ENCODE measurements at places on chromosomes 6 and 20.

DNA sequence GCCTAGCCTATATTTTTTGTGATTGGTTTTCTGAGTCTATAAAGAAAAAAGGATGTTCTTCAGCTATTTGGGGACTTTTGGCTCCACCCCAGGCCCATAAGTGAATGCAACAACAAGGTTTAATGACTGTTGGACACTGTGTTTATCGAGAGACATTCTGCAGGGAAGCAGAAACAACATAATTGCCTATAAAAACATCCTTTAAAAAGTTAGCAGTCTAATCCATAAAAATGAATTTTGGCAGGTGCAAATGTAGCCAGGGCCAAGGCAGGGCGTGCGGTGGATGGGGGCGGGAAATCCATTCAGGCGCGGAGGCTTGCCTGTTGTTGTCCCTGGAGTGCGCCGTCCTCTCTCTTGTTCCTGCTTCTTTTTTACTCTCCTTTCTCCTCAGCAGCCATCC, 99.3 kb downstream of the PAX1 start:
- no peak for DNase-seq

GRCh38 chr20:58046311-58046710, 182.1 kb downstream of the ANKRD60 start:
- DNase-seq, result no peak

DNA sequence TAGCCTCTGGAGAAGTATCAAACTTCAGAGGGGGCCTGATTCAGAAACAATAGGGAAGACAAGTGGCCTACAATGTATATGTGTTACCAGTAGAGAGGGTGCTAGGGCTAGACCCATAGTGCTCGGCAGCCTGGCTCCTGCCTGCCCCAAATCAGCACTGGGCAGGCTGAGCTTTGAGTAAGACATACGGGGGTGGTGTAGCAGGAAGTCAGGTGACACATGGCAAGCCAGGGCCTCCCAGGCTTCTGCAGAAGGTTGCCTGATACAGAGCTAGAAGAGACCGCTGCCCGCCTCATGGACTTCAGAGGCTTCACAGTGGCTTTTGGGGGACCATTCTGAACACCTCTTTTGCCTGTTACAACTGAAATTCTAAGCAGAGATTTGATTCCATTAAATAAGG, 43.4 kb downstream of the RALY start:
- no peak for DNase-seq

DNA sequence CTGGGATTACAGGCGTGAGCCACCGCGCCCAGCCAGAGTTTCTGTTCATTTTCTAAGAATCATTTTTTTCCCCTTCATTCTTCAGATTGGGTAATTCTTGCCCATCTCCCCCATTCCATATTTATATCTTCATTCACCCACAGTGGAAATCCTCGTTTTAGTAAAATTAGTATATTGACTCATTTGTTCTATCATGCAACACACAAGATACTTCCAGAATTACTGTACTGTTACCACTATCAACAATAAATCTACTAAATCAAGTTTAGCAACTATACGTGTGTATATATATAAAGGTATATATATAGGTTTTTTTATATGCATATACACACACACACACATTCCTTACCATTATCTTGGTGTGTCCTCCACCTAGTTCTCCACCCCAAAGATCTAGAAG, 41.2 kb upstream of the KCNG1 start:
- no peak for DNase-seq

DNA sequence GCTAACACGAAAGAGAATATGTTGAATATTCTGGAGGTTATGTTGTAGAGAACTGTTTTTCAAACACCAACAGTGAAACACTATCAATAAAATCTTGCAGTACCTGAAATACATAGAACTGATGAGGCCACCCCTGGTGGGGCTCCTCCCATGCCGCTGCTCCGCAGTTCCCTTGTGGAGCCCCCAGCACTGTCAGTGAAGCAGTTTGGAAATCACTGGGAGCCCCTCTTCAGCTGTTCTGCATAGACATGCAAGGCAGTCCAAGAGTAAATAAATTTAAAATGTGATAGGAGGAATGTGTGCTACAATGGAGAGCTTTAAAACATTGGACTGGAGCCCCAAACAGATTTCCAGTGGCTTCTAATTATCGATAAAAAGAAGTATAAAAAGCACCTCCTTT, 189.4 kb downstream of the FNDC1 start:
- DNase-seq, result no peak

DNA sequence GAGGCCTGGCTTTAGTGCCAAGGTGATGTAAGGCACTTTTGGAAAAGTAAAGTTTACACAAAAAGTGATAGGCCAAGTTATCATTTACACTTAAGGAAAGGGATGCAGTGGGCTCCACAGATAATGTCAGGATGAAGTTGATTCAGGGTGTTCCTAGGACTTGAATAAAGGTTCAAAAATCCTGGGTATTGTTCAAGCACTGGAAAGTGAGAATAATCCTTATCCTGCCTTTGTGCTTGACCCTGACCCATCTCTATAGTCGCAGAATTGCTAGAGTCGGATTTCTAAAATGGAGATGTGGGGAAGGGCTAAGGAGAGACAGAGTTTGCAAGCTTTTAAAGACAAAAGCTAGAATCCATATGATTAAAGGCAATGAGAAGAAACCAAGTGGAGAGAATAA, 115.6 kb downstream of the TIAM2 start:
- no peak for DNase-seq

DNA sequence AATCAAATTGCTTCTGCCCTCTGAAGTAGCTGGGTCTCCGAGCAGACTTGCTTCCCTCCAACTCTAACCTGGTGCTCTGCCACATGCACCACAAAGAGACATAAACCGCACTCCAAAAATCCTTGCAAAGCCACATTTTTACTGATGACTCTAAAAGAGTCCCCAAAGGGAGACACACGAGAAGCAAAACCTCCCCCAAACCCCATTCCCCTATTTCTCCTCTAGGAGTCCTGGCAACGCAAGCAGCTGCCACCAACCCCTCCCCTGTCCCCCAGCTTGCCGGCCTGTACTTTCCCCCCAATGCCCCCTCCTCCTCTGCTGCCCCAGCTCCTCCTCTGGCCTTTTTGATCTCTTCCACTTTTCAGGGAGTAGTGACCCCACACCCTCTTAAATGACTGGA, 180.1 kb upstream of the ARID1B start:
- DNase-seq, result no peak

- peak; percentile 56 for DNase-seq
Observed at GRCh38 chr6:107957308-107957908, 600 bp downstream of the SEC63 start.

DNA sequence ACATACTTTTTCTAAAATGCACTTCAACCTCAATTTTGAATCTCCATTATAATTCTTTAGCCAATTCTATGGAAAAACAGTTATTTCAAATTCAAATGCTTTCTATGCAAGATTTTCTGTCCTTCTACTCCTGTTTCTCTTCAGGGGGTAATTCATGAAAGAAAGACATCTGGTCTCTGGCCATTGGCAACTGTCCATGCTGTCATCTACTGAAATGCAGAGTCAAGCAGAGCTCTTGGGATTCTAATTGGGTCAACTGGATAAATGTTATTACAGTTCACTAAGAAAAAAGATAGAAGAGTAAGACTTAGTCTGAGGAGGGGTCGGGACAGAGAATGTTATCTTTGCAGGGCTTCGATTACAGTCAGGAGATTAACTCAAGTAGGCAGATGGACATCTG, 22.0 kb upstream of the BMP5 start:
- no peak for DNase-seq

- no peak for DNase-seq
Observed at GRCh38 chr6:14313248-14313647, 195.7 kb downstream of the CD83 start.

GRCh38 chr20:17380801-17381200, 150.4 kb downstream of the BFSP1 start:
- DNase-seq, result no peak

DNA sequence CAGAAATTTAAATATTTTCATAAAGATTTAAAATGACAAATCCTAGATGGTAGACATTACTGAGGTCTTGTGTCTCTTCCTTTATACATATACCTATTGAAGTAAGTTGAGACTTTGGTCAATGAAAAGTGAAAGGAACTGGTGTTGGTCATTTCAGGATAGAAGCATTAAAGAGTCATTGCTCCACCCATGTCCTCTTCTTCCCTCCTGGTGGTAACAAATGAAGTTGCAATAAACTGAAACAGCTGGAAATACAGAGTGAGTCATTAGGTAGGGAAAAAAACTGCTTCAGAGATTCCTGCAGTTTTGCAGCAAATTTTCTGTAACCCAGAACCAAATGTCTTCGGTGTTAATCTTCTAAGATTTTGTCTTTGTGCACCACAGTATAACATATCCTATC, 448.0 kb downstream of the EYS start:
- DNase-seq, result no peak

- no peak for DNase-seq
Observed at GRCh38 chr6:170370416-170370815, 63.9 kb downstream of the FAM120B start.

- DNase-seq, result no peak
Observed at GRCh38 chr20:45429618-45430017, 13.7 kb downstream of the PIGT start.

- no peak for DNase-seq
Observed at GRCh38 chr6:91185072-91185471, 598.2 kb upstream of the MAP3K7 start.

DNA sequence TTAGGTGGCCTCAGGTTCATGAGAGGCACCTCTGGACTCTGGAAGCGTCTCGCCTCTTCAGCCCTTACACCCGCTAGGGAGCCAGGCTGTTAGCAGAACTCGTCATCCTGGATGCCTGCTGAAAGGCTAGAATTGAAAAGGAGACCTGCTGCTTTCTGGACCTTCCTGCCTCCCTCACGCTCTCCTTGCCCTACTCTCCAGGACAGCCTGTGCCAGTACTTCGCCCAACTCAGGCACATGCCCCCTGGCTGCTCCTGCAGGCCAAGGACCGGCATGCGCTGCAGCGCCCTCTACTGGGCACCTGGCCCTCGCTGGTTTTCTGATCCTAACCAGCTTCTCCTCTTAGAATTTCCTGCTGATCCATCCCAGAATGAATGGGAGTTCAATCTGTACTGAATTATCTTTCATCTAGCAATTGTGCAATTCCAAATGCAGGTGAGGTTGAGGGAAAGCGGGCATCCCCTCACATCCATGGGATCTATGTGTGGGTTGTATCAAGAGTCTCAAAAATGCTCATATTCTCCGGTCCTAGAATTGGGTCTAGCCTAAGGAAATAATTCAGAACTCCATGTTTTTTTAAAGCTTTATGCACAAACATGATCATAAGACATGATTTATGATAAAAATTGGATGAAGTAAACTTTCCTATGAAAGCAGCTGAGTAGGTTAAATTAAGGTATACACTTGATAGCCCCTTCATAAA, 78.0 kb downstream of the PTPN1 start:
- peak; percentile 84 for DNase-seq

GRCh38 chr6:109793792-109794191, 102.7 kb downstream of the FIG4 start:
- DNase-seq, result peak; percentile 51

DNA sequence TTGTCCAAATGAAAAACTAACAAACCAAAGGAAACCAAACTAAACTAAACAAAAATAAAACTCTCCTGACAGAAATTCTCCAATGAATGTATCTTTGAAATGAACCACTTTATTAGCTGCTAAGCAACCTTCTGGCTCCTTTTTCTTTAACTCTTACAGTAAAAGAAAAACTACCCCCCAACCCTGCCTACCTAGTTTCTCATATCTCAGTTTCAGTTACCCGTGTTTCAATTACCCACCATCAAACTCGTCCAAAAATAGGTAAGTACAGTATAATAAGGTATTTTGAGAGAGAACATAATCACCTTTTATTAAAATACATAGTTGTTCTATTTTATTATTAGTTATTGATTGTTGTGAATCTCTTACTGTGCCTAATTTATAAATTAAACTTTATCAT, 177.4 kb upstream of the THEMIS start:
- no peak for DNase-seq

- no peak for DNase-seq
Observed at GRCh38 chr6:5896476-5897200, 110.1 kb downstream of the NRN1 start.

GRCh38 chr20:25287631-25288290, 39.9 kb downstream of the PYGB start:
- no peak for DNase-seq

GRCh38 chr20:10848810-10849370, 175.1 kb upstream of the JAG1 start:
- no peak for DNase-seq

DNA sequence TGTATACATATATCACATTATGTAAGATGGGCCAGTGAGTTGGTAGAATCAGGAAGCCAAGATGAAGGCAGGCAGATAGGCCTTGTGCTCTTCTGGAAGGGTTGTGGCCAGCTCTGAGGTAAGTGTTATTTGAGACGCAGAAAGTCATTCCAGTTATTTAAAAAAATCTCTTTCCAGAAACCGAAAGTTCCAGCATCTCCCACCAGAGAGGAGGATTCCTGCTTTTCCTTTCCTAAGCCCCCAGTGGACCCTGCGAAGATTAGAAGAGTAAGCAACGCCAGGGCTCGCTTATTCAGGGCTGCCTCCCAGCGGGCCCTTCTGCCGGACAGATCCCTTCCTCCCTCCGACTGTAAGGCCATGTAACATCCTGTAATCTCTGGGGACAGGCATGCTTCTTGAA, 20.4 kb downstream of the ARMC2 start:
- no peak for DNase-seq

DNA sequence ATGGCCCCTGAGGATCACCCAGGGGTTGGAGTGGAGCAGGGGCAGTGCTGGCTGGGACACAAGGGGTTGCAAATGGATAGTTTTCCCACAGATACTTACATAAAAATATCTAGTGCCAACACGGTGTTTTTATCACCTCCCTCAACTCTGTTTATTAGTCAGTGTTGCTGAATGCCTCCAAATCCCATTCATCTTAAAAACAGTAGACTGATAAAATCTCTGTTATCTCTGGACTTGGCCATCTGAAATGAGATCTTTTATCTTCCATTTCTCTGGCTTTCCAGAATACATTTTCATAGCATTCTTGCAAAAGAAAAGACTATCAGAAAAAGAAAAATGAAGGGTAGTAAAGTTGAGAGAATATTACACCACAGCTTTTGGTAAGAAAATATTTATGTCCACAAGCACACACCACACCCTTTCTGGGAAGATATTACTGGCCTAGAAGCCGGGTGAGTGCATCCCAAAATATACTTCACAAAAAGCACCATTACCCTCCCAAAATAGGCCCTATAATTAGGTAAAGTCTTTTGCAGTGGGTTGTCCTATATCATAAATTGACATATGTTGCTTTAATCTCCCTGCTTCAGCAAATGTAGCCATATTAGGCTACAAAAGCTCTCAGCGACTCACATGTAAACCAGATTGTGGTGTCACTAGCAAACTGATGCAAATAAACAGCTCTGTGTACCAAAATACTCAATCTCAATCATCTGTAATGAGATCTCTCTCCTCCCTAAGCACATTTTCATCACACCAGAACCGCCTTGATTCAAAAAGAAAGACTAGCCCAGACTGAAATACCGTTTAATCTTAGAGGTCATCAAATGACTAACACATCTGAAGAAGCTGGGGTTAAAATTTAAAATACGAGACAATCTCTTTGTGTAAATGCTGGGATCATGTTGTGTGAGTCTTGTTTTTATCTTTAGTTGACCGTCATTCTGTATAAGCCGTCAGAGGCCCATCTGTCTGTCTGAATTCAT, 96.7 kb downstream of the FYN start:
- no peak for DNase-seq

Measured in K562 (cell line).